ENCODE measurements at places on chromosomes 12 and 14.

GRCh38 chr12:113860950-113861349, 105.2 kb downstream of the RBM19 start:
- no peak for DNase-seq

DNA sequence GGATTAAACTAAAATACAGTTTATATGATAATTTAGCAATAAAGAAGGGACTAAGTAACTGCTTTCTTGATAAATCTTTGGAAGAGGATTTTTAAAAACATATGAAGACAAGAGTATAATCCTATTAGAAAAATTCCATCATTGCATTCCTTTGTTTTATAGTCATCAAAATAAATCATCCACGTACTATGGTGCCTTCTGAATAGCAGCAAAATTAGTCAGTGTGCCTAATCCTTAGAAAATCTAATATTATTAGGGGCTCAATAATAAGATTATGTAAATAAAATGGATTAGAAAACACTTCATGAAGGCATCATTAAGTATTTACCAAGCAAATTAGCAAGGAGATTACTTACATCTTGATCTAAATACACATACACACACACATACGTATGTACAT, 102.1 kb downstream of the KCNH5 start:
- DNase-seq: no peak

DNA sequence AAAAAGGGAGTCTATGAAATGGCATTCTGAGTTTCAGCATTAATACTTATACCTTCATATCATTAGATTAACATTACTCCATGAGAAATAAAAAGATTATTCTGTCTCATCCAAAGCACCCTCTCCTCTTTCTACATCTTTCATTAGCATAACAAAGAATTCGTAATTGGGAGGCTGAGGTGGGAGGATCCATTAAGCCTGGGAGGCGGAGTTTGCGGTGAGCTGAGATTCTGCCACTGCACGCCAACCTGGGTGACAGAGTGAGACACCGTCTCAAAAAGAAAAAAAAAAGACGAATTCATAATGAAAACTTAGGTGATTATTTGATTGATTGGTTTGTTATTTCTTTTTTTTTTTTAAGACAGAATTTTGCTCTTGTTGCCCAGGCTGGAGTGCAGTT, 1.8 kb upstream of the CDK17 start:
- no peak for DNase-seq

DNA sequence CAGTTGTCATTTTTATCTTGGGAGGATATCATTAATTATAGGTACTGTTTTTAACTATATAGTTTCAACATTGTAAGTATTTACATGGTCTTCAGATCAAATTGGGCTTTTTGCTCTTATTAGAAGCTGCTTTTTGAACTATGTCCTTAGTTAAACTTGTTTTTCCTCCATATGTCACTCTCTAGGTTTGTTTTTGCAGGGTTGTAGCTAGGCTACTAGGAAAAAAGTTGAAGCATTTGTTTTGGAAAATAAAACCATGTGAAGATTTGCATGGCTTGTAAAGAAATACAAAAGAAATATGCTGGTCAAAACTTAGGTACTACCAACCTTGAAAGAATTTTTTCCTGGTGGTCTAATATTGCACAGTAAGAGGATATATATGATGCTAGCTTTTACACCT, 3.4 kb downstream of the ARID2 start:
- no peak for DNase-seq

GRCh38 chr12:1650260-1650977, 21.4 kb downstream of the WNT5B start:
- DNase-seq: no peak

DNA sequence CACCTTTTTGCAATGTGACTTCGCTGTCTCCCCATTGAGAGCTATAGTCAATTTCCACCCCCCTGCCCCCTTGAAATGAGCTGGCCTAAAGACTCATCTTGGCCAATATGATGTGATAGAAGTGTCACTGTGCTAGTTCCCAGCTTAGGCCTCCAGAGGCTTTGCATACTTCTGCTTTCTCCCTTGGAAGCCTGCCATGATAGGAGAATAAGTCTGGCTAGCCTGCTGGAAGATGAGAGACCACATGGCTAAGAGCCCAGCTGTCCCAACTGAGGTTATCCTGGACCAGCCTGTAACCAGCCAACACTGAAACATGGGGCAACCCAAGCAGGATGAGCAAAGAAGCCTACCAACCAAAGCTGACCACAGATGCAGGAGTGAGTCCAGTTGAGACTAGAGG, 196.9 kb downstream of the GRIN2B start:
- no peak for DNase-seq

DNA sequence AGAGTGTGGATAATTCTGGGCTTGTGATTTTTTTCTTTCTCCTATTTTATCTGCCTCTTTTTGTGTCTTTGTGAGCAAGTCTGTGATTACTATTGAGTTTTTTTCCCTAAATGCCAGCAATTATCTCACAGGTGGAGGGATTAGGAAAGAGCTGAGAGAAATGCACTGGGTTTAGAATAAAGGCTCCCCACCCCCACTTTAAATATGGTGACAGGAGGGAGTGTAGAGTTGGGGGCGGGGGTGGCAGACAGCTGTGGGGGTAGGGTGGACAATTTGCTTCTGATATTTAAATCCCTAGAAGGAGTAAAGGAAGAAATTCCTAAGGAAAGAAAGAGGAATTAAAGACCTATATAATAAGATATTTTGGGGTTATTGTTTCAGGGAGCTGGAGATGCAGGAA, 145.9 kb downstream of the NRXN3 start:
- DNase-seq: no peak

GRCh38 chr14:73895939-73896338, 9.3 kb downstream of the ZNF410 start:
- no peak for DNase-seq
